ENCODE measurements at places on chromosomes 2 and 18. TPM values are rescaled to one million over a fixed set of nuclear protein-coding genes. Genes with fewer than 3 reads are reported as not detected.
A peak's percentile ranks its signal among the peaks of the same experiment; 100 is the strongest.

The NT5C1B gene
- total RNA-seq: not detected

The KLHL41 gene
- total RNA-seq: 2.2 TPM

DNA sequence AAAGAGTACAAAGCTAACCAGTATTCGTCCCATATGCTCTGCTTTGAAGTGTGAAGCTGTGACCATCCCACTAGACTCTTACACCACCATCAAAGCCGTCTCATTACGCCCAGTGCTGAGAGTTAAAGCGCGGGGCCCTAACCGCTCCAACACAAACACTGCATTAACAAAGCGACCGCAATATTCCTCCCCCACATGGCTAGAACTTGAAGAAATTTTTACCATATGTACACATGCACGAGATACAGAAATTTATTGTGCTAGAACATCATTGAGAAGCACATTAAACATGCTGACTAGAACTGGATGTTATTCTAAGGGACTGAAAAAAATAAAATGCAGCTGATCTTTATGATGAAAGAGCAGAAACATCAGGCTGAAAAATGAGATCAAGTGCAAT lies 20.5 kb downstream of the FTCDNL1 start:
- H3K27me3 ChIP-seq: no peaks in the 10 kb centered on the region
- no peak for DNase-seq
- no peak overlapping the region for H3K4me3 ChIP-seq
- H3K27ac ChIP-seq: no peak overlapping the region

DNA sequence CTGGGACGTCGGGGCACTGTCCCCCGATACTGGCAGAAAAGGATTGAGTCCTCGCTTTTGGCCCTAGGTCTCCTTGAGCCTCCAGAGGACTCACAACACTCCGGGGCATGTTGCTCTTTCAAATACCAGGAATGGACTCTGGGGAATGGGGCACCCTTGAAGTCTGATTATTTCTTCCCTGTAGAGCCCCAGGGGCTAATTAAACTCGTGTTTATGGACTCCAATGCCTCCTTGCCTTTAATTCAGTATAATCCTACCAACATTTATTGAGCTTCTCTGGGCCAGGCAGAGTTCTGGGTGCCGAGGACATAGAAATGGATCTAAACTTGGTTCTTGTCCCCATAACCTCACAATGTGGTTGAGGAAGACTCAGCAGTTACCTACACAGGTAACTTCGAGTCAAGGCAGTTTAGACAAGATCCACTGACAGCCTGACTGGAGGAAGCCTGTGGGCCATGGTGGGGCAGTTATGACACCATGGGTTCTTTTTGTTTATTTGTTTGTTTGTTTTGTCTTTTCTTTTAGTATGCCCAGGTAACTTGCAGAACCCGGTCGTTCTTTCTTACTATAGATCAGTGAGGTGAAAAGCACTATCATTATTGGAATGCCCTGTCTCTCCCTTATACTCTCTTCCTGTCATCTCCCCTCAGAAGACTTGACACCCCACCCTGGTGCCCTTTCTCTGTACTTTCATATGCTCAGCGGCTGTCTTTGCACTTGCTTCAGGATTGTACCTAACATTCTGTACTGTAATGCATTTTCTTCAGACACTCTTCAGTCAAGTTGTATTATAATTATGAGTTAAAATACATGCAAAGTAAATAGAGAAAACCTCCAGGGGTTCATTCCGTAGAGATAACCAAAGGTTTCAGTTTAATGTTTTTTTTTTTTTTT lies 3.2 kb downstream of the CFLAR start:
- H3K4me1 ChIP-seq: peaks cover 54% of the 10 kb centered on the region
- H3K4me3 ChIP-seq: peak overlapping the region; percentile 80
- DNase-seq: no peak
- H3K27me3 ChIP-seq: no peaks in the 10 kb centered on the region
- no peaks in the 10 kb centered on the region for H3K36me3 ChIP-seq
- peak overlapping the region; percentile 98 for H3K27ac ChIP-seq

GRCh38 chr18:11871501-11871900 lies 20.3 kb downstream of the CHMP1B start:
- no peaks in the 10 kb centered on the region for H3K27me3 ChIP-seq
- H3K27ac ChIP-seq: no peak overlapping the region
- H3K4me1 ChIP-seq: no peaks in the 10 kb centered on the region

All from sigmoid colon (tissue), 7 donors.